GM12865 (cell line): ENCODE measurements at places on chromosomes 5 and 9.

- no peak for DNase-seq
Observed at GRCh38 chr9:78303377-78304062, 6.6 kb downstream of the PSAT1 start.

DNA sequence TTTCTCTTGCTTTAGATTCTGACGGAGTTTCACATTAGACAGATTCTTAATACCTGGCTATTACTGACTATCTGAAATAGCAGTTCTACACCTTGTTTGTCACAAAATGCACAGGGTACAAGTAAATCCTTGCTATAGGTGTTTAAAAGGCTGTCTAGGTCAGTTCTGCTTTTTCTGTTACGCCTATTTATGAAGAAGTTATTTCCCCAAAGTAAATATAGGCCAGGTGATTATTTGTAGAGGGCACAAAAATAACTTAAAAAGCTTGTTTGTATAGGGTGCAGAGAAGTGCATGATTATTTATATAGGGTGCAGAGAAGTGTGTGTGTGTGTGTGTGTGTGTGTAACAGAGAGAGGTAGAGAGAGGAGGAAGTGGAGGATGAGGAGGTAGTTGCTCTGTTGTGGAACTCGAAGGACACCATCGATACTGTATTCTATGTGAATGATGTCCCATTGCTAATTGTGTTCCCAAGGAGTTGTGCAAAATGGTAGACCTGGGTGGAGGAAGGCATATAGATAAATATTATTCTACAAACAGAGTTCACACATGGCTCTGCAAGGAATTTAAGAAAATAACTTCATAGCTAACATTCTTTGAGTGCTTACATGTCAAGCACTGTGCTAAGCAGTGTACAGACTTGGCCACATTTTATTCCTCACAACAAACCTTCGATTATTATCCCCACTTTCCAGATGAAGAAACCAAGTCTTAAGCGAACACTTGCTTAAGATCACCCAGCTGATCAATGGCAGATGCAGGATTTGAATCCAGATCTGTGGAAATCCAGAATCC lies 96.3 kb upstream of the EQTN start:
- DNase-seq, result no peak

DNA sequence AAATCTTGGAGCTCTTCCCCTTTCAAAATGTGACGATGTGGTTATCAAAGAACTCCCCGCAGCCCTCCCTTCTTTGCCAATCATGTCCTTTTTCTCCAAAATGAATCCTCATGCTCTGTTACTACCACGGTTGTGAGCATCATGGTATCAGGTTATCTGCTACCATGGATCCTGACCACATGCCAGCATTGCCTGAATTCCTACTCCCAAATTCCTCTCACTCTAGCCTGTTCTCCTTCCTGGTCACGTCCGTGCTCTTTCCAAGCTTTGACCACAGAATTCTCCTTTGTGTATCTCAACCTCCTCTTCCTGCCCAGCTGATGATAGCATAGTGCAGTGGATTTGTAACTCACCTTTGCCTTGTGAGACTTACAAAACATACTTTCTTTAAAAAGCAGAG lies 59.5 kb upstream of the FBXL7 start:
- no peak for DNase-seq

DNA sequence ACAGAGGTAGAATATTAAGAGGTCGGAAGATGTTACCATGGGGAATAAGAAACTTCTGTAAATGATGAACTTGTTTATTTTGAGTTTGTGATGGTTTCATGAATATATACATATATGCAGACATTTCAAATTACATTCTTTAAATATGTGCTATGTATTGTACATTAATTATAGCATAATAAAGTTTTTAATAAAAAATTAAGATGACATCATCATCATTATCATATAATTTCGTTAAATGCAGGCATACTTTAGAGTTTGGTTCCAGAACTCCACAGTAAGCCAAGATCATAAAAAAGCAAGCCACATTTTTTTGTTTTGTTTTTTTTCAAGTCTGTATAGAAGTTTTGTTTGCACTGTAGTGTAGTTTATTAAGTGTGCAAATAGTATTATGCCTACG lies 1403.5 kb downstream of the EFNA5 start:
- no peak for DNase-seq

- peak; percentile 24 for DNase-seq
Observed at GRCh38 chr5:157020511-157021222, 38.2 kb downstream of the HAVCR1 start.

DNA sequence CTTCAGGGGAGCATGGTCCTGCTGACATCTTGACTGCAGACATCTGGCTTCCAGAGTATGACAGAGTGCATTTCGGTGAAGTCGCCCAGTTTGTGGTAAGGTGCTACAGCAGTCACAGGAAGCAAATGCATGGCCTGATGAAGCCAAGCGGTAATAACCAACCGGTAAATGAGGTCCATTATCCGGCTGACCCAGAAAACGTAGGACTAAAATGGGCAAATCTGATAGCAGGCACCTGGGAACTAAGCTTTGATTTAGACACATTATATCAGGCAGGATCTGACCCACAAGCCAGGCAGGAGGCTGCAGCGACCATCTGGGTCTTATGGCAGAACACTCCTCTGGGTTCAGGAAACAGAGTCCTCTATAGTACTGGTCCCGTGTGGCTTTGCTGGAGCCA lies 454.6 kb downstream of the GADD45G start:
- no peak for DNase-seq
